NCI-H345 (cell line): ENCODE measurements at places on chromosomes 11 and 22.

DNA sequence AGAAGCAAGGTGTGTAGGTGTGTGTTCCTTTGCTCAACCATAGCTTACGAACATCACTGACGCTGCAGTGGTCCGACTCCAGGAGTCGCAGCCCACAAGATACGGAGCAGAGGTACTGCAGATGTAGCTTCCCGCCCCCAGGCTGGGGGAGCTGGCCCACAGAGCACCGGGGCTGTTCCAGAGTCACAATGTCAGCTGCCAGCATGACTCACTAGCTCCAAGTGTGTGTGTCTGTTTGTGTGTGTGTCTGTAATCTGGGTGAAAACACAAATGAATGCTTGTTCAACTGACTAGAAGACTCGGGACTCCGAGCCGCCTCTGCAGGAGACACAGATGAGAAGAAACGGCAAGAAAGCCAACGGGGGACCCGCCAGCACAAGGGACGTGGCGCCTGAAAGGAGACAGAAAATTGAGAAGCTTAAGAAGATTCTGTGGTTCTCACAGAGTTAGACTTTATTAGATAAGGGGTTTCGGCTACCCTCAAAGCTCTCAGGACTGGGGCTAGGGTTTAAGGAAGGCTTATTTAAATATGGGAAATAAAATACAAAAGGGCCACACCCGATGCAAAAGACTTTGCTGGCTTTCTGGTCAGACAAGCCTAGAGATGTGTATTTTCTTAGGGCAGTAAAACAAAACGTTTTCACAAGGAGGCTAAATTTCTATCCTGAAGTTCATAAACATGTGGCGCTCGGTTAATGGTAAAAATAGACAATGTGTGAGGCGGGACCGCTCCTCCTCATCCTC is 10.7 kb downstream of the VSIG10L2 start:
- DNase-seq = no peak

- no peak for DNase-seq
Observed at GRCh38 chr11:16749666-16750065, 11.2 kb downstream of the C11orf58 start.

DNA sequence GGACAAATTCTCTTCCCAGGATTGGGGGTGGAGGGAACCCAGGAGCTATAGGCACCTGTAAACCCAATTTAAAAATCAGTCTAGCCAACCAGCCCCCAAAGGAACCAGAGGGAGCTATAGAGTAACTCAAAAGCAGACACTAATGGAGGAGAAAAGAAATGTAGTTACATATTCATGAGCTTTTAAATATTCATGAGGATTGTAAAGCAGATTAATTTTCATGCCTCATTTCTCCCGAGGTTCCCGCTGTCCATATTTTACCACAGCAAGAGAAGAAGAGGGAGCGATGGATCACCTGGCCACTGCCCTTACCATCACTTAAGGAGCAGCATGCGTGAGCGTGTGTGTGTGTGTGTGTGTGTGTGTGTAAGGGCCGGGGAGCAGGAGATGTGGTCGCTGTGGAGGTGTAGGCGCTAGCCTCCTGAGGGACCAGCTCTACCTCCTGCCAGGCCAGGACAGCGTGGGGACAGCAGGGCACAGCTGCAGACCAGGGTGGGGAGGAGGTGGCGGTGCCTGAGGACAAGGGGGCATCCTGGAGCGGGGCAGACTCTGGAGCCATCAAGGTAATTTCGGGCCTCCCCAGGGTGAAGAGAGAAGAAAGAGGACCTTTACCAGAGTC is 100.7 kb upstream of the THY1 start:
- DNase-seq = no peak

- no peak for DNase-seq
Observed at GRCh38 chr11:28738549-28738948, 630.4 kb downstream of the METTL15 start.

DNA sequence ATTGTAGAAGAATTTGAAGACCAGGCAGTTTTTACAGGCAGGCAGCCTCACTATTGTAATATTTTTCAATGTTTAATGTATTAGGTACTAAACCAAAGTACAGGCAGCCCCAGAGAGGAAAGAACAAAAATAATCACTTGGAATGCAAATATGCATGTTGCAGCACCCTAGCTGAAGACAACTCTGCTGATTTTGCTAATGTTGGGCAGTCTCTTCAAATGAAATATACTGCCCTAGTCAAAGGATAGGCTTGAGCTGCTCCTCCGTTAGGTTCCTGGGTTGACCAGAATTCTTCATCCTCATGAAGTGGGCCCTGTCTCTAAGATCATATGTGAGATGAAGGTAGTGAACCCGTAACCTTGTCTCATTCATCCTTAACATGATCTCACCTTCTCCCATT is 153.1 kb upstream of the DDI1 start:
- DNase-seq = no peak

DNA sequence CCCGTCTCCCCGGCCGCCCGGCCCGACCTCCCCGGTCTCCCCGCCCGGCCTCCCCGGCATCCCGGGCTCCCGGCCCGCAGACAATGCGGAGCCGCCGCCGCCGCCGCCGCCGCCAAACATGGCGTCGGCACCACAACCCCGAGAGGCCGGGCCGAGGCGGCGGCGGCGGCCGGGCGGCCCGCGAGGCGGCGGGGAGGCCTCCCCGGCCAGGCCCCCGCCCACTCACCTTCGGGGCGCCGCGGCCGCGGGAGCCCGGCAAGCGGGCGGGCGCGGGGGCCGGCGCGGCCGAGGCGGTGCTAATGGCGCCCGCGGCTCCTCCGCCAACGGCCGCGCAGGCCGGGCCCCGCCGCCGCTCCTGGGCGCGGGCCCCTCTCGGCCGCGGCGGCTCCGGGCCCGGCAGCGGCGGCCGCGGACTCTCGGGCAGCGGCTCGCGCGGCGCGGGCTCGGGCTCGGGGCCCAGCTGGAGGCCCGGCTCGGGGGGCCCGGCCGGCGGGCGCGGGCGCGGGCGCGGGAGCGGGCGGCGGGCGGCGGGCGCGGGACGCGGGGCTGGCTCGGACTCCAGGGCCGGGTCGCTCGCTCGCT is 311 bp downstream of the BRD1 start:
- no peak for DNase-seq

DNA sequence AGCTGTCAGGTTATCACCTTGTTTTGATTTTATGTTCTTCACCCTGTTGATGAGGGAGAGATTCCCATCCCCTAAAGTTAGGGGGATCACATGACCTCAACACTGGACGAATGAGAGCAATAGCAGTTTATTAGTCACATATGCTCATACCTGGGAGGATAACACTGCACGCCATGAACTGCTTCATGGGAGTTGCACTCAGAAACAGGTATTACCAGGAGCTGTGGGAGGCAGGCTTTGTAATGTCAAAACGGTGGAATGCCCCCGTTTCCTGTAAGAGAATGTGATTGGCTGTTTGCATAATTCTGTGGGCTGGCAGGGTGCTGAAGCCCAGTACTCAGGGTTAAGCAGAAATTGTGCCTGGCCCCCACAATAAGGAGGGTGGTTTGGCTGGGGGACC is 3.2 kb upstream of the THY1 start:
- DNase-seq = no peak

GRCh38 chr11:23425381-23425780 is 565.1 kb upstream of the CCDC179 start:
- DNase-seq = no peak
